ENCODE measurements at places on chromosomes 6 and 20.

- DNase-seq: no peak
Measured at GRCh38 chr6:6771964-6772363, 183.4 kb downstream of the LY86 start.

DNA sequence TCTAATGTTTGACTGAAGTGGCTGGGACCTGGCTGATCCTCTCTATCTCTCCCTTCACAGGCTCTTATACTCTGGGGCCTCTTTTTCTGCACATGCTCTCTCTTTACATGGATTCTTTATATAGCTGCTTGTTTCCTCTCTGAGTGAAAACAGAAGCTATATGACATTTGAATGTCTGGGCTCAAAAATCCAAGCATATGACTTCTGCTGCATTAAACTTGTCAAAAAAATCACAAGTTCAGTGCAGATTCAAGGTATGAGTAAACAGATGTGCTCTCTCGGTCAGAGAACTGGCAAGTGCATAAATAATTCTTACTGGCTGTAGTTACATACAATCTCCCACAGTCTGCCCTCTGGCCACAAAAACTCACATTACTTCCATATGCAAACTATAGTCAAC, 96.6 kb downstream of the LCA5 start:
- no peak for DNase-seq

- DNase-seq: no peak
Measured at GRCh38 chr6:151010071-151010470, 144.6 kb downstream of the MTHFD1L start.

- DNase-seq: peak; percentile 59
Measured at GRCh38 chr20:37053230-37053950, 42.4 kb downstream of the RBL1 start.

GRCh38 chr6:2038092-2038491, 207.3 kb downstream of the GMDS start:
- peak; percentile 32 for DNase-seq

DNA sequence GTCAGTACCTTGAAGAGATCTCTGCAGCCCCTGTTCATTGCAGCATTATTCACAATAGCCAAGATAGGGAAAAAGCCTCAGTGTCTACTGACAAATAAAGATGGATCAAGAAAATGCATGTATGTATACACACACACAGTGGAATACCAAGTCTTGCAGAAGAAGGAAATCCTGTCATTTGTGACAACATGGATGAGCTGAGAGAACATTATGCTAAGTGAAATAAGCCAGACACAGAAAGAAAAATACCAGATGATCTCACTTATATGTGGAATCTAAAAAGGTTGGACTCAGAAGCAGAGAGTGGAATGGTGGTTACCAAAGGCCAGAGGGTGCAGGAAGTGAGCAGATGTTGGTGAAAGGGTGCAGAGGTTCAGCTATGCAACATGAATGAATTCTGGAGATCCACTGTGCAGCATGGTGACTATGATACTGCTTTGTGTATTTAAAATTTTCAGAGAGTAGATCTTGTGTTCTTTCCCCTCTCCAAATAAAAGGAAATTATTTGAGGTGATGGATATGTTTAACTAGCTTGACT, 11.0 kb upstream of the SLC22A1 start:
- DNase-seq: peak; percentile 43

GRCh38 chr20:57567471-57568079, 6.7 kb downstream of the PCK1 start:
- DNase-seq: no peak

GRCh38 chr20:50219600-50219999, 29.0 kb downstream of the CEBPB start:
- DNase-seq: no peak

GRCh38 chr6:5403076-5403475, 141.8 kb downstream of the FARS2 start:
- DNase-seq: no peak

DNA sequence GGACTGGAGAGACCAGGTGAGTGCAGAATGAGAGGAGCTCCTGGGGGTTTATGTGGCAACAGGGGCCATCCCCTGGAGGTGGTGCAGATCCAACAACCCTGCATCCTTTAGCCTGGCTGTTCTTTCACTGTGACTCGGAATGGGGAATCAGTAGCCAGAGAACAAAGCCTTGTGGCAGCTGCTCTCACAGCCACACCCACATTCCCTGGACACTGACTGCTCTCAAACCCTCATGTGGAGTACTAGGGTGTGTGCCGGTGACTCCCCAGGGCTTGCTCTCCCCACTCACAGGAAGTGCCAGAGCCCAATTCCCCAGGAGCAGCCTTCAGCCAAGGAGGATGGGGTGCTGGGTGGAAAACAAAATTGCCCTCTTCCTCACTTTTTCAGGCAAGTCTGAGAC, 30.2 kb upstream of the GGTLC1 start:
- DNase-seq: no peak

DNA sequence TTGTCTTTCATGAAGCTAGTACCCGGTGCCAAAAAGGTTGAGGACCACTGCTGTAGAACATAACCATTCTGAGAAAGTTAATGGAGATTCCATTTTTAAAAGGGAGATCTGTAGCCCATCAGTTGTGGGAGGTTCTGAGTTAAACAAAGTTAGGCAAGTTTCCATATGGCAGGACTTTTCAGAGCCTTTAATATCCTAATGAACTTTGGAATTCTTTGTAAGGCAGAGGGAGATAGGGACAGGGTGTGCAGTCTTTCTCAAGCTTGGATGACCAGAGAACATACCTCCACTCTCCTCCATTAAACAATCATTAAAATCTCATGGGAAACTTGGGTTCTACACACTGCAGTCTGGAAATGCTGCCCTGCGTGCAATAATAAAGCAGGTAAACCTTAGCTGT, 14.8 kb downstream of the ADGRF4 start:
- no peak for DNase-seq

DNA sequence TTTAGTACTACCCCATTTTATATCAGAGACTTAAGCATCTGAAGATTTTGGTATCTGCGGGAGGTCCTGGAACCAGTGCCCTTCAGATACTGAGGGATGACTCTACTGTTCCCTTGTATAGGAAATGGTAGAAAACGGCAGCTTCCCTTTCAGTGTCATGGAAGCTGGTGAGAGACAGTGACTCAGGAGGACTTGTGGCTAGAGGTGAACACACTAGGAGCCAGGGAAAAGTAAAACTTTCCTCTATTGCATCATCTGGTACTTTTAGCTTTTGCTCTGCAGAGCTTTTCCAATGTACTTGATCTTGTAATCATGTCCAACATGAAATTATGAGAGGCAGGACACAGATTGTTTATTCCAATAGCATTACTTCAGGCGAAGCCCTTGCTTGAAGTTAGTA, 45.0 kb downstream of the RNF144B start:
- DNase-seq: peak; percentile 45

GRCh38 chr20:48758206-48758820, 69.5 kb downstream of the PREX1 start:
- no peak for DNase-seq

- peak; percentile 85 for DNase-seq
Measured at GRCh38 chr20:3919352-3919751, 30.2 kb downstream of the PANK2 start.

DNA sequence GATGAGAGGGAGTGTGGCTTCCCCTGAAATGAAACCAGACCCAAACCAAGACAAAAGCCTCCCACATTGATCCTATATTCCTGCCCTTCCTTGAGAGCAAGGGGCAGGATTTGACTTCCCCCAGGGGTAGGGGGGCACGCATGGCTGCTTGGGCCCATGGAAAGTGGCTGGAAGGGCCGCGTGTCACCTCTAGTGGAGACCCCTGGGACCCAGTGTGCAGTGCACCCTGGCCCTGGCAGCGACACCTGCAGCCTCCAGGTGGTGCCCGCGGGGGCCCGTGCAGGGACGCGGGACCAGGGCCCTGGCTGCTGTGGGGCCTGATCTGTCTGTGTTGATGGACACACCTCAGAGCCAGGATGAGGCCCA, 18.0 kb upstream of the SLCO4A1 start:
- no peak for DNase-seq

DNA sequence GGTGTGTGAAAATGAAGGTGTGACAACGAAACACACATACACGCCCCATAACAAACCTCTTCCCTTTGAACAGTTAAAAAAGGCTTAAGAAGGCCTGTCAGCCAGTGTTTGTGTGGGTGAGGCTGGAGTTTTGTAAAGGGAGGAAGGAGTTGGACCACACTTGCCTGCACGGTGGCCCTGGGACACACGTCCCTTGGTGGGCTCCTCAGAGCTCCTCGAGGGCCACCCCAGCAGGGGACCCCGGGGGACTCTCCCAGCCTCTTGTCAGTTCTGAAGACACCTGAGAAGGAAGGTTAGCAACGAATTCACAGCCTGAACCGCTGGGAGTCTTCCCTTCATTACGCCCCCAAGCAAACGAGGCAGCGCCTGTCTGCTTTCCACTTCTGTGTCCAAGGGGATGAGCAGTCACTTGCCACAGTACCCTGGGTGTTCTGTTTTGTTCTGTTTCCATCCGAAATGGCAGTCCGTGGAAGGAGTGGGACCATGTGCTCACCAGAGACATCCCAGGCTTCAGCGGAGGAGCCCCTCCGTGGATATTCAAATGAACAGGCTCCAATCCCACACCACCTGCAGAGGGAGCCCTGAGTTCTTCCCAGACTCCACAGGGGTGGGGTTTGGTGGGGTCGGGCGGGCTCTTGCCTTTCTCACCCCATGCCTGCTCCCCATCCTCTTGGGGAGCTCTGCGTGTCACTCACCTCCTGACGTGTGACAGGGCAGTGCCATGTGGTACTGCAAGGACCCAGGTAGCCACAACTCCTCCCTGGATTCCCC, 68.6 kb downstream of the NRN1 start:
- no peak for DNase-seq

All from amniotic epithelial cell (primary cell).